Upper lobe of right lung (tissue), 1 donor: ENCODE measurements at places on chromosomes 12 and 14.

- no peak overlapping the region for H3K27ac ChIP-seq
- no peak for DNase-seq
- H3K4me1 ChIP-seq = no peaks in the 10 kb centered on the region
Observed at GRCh38 chr12:42992826-42993225, 403.3 kb upstream of the PRICKLE1 start.

DNA sequence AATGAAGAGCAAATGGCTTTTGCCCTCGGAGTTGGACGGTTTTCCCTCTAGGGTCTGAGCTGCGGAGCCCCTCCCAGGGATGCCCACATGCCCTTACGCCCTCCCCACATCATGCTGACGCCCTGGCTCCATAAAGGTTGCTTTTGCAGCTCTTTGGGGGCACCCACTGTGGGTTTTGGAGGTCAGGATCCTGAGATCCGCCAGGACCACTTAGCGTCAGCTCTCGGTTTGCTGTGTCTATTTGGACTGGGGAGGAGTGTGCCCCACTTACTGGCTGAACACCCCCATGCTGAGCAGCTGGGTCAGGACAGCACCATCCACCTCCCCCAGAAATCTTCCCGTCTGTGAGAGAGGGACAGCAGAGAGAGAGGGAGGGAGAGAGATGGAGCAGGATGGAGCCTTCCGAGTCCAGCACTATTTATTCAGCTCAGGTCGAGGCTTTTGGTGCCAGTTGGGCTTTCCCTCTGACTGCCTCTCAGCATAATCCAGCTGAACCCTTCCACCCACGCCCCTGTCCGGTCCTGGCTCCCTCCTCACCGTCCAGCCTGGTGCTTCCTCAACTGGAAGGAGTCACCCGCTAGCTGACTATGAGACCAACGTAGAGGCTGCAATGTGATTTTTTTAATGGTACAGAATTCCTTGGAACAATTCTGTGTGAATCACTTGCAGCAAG lies 18.9 kb upstream of the LRTM2 start:
- no peaks in the 10 kb centered on the region for H3K36me3 ChIP-seq
- DNase-seq = peak; percentile 38
- no peak overlapping the region for H3K4me3 ChIP-seq
- no peak overlapping the region for H3K27ac ChIP-seq
- H3K27me3 ChIP-seq = no peaks in the 10 kb centered on the region

GRCh38 chr12:10065241-10065640 lies 33.5 kb downstream of the CLEC1A start:
- no peaks in the 10 kb centered on the region for H3K36me3 ChIP-seq
- H3K4me1 ChIP-seq = peaks cover 14% of the 10 kb centered on the region
- H3K4me3 ChIP-seq = no peak overlapping the region
- H3K27me3 ChIP-seq = no peaks in the 10 kb centered on the region
- no peak overlapping the region for H3K27ac ChIP-seq
- no peak for DNase-seq

GRCh38 chr12:108106599-108106998 lies 22.5 kb upstream of the WSCD2 start:
- H3K4me1 ChIP-seq = no peaks in the 10 kb centered on the region
- H3K36me3 ChIP-seq = no peaks in the 10 kb centered on the region
- no peak overlapping the region for H3K27ac ChIP-seq
- no peak for DNase-seq
- no peaks in the 10 kb centered on the region for H3K27me3 ChIP-seq
- H3K4me3 ChIP-seq = no peak overlapping the region

DNA sequence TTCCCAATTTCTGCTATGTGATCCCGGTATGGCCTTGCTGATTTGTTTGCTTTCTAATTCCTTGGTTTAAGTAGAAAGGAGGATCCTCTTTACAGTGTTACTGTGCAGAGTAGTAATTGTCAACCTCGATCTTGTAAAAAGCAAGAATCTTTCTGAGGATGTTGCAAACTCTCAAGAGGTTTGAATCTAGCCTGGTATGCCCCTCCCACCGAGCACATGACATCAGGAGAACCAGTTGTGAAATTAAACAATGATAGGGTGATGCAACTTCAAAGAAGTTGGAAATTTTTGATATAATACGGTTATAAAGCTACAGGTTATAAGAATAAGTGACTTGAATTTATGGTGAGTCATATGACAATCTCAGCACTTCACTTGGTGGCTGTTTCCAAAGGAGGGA lies 35.0 kb upstream of the FUT8 start:
- no peaks in the 10 kb centered on the region for H3K36me3 ChIP-seq
- no peaks in the 10 kb centered on the region for H3K4me1 ChIP-seq
- no peak for DNase-seq
- no peak overlapping the region for H3K27ac ChIP-seq
- H3K27me3 ChIP-seq = no peaks in the 10 kb centered on the region

GRCh38 chr14:67602995-67603545 lies 3.0 kb upstream of the PIGH start:
- H3K27ac ChIP-seq = no peak overlapping the region
- no peaks in the 10 kb centered on the region for H3K36me3 ChIP-seq
- DNase-seq = no peak
- no peaks in the 10 kb centered on the region for H3K27me3 ChIP-seq
- H3K4me3 ChIP-seq = no peak overlapping the region
- H3K4me1 ChIP-seq = peaks cover 14% of the 10 kb centered on the region

- H3K27ac ChIP-seq = no peak overlapping the region
- no peak for DNase-seq
Observed at GRCh38 chr12:71695782-71696181, 9.9 kb downstream of the TMEM19 start.

- no peaks in the 10 kb centered on the region for H3K27me3 ChIP-seq
- no peaks in the 10 kb centered on the region for H3K36me3 ChIP-seq
- H3K4me1 ChIP-seq = no peaks in the 10 kb centered on the region
- no peak for DNase-seq
- H3K4me3 ChIP-seq = no peak overlapping the region
Observed at GRCh38 chr14:23512156-23512555, 39.4 kb downstream of the ZFHX2 start.

DNA sequence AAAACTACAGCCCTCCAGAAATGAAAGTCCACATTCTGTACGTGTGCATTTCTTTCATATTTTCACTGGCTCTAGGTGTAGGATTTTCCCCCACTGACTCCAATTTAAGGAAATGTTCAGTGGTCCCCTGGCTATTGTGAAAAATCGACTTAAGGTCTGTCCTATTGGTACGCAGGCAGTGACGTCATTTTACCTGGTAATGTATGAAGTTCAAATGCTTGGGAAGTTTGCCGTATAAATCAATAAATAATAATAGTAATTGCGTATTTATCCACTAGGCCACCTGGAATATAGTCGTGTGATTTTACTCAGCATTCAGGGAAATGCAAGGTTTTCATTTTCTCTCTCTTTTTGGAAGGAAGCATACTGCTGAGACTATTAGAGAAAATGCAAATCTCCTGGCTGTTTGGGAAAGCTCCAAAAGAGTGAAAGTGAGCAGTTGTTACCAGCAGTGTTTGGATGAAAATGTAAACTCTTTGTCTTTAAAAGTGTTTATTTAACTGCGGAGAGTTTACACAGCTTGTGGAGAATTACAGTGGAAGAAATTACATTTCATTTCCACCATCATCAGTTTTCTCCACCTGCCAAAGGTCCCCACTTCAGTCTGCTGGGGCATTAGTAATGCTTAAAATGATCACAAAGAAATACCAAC lies 107.0 kb downstream of the EXOC5 start:
- H3K36me3 ChIP-seq = no peaks in the 10 kb centered on the region
- no peaks in the 10 kb centered on the region for H3K4me1 ChIP-seq
- H3K4me3 ChIP-seq = no peak overlapping the region
- H3K27me3 ChIP-seq = no peaks in the 10 kb centered on the region

DNA sequence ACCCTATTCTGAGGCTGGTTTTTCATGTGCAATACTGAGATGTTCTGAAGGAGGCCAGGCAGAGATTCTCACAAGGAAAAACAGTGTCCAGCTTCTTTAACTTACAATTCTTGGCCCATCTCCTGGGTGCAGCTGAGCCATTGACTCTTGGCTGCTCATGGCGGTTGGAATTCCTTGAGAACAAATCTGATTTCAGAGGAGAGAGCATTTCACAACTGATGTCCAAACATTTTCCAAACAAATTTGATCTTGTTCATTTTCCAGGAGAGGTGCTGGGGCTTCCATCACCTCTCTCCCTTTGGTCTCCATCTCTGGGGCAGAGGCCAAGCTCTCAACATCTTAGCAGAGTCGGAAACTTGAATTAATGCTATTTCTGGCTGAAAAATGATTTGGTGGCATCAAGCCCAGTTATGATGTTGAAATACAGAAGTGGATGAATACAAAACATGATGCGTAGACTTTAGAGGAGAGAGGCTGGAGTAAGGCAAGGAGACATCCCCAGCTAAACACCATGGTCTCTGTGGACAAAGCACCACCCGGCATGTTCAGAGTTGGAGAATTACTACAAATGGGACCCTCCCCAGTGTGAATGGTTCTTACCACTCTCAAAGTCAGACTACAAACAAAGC lies 593.0 kb downstream of the VRK1 start:
- H3K4me1 ChIP-seq = peaks cover 5% of the 10 kb centered on the region
- no peak overlapping the region for H3K4me3 ChIP-seq
- no peak overlapping the region for H3K27ac ChIP-seq
- no peaks in the 10 kb centered on the region for H3K27me3 ChIP-seq
- no peaks in the 10 kb centered on the region for H3K36me3 ChIP-seq

DNA sequence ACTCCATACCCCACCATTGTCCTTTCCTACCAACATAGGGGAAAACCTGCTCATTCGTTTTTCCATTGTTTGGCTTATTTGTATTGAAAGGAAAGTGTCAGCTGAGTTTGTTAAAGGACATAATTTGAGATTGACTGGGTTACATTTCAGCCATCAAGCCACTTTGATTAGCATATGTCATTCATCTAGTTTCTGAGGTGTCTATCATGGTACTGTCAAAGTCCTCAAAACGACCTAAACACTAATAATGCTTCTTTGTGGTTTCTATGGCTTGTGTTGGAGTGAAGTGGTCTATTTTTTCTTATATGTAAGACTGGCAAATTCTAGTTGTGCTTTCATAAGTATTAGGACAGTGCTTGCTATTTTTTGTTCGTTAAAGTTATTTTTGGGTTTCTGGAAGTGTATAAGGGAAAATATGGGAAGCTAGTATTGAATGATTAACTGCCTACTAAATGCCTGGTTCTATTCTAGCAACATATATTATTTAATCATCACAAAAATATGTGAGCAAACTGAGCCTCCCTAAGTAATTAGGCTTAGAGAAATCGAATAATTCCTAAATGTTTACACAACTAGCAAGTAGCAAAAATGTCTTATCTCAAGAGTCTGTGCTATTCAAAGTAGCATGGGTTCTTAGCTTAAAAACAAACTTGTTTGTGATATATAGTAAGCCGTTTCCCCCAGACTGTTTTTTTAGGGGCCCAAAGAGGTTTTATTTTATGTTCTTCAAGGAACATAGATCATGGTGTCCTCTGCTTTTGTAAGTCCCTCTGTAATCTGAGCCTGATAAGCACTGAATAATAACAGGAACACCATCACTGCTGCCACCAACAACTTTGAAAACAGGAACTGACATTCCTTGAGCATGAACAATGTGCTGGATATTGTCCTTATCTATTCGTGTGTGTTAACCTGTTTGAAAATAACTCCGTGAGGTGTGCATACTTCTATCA lies 67.1 kb downstream of the DERA start:
- peaks cover 2% of the 10 kb centered on the region for H3K36me3 ChIP-seq
- H3K4me1 ChIP-seq = peaks cover 22% of the 10 kb centered on the region
- peak overlapping the region; percentile 47 for H3K27ac ChIP-seq
- H3K4me3 ChIP-seq = no peak overlapping the region
- no peaks in the 10 kb centered on the region for H3K27me3 ChIP-seq

DNA sequence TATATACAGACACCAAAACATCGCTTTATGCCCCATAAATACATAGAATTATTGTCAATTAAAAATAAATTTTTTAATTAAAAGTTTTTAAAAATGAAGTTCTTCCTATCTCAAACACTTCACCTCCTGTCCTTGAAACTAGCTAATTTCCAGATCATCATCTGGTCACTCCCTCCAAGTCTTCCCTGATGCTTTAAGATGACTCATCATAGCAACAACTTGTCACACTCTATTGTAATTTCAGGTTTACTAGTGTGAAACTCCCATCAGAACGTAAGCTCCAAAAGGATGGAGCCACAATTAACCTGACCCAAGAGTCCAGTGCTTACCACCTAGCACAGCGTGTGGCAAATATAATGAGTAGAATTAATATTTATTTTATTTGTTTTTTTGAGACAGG lies 16.3 kb downstream of the GXYLT1 start:
- peaks cover 6% of the 10 kb centered on the region for H3K4me1 ChIP-seq
- H3K27me3 ChIP-seq = no peaks in the 10 kb centered on the region
- H3K36me3 ChIP-seq = no peaks in the 10 kb centered on the region

DNA sequence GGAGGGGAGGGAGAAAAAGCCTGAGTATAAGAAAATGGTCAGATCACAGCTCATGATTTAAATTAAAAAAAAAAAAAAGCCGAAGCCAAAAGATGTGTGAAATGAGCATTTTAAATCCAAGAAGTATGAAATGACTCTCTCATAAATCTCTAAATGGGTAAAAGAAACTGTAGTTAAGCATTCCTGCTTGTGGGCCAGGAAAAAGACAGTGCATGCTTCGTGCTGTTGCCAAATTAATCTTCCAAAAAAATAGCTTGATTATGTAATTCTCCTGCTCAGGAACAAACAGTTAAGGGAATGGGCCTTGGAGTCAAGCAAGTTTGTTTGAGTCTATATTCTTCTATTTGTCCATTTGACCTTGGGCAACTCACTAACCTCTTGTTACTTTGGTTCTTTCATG lies 325.4 kb upstream of the SEL1L start:
- H3K36me3 ChIP-seq = no peaks in the 10 kb centered on the region
- no peaks in the 10 kb centered on the region for H3K27me3 ChIP-seq
- no peak overlapping the region for H3K27ac ChIP-seq

GRCh38 chr14:101980700-101981099 lies 16.3 kb downstream of the DYNC1H1 start:
- no peak overlapping the region for H3K4me3 ChIP-seq
- no peaks in the 10 kb centered on the region for H3K27me3 ChIP-seq
- no peak overlapping the region for H3K27ac ChIP-seq
- H3K4me1 ChIP-seq = peaks cover 16% of the 10 kb centered on the region
- DNase-seq = no peak

DNA sequence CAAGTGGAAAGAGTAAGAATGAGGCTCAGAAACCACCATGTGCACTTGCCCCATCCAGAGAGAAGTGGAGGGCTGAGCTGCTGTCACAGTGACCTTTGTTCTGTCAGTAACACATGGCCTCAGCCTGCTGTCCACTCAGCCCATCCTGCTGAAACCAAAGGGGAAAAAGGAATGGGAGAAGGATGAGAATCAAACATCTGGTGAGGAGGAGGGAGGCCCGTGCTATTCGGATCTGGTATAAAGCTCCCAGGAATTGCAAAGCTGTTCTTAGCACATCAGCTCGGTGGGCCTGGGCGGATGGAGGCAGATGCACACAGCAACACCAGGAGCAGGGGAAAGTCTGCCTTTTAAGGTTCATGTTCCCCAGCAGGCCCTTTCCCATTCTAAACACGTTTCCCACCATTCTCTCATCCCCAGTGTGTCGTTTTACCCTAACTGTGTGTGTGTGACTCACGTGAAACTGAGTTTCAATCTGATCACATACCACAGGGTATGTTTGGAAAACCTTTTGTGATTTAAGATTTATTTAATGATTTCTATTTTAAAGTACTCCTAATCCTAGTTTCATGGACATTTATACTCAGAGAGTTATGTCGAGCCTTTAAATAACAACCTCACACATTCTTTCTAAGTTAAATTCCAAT lies 36.8 kb downstream of the RTRAF start:
- no peaks in the 10 kb centered on the region for H3K27me3 ChIP-seq
- DNase-seq = no peak
- no peaks in the 10 kb centered on the region for H3K36me3 ChIP-seq
- no peak overlapping the region for H3K4me3 ChIP-seq
